HFFc6 (cell line): ENCODE measurements at places on chromosomes 11 and 22. TPM values are rescaled to one million over a fixed set of nuclear protein-coding genes. Genes with fewer than 3 reads are reported as not detected.
A peak's percentile ranks its signal among the peaks of the same experiment; 100 is the strongest.

DNA sequence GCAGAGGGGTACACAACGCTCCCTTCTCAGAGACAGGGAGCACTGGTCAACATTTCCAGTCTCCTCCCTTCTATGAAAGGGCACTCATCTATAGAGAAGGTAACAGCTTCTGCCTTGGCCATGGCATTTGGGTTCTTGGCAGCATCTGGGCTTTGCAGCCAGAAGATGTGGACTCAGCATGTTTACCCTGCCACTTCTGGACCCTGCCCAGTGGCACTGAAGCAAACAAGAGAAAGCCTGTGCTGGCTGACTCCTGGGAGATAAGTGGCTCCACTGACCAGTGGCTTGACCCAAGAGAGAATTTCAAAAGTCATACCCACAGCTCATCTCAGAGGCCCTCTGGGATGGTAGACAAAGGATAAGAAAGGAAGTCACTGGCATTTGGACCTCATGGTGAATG, 8.0 kb downstream of the CSNK2A3 start:
- H3K27me3 ChIP-seq: peaks cover 38% of the 10 kb centered on the region
- no peak for DNase-seq
- no peak overlapping the region for H3K27ac ChIP-seq
- peaks cover 18% of the 10 kb centered on the region for H3K4me1 ChIP-seq

DNA sequence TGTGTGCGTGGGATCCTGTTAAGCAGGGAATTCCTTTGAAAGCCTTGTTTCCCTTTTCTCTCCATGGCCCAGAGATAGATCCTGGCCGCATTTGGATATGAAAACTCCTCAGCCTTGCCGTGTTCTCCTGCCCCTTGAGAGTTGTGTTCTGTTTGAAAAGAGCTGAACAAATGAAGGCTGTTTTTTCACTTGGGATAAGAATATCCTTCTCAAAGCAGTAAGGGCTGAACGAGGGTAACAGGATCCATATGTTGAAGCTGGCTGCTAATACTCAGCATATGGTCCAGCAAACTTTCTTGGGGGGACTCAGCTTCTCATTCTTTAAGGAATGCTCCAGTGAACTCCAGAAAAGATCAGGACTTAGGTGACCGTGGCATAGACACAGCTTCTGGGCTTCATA, 114.5 kb upstream of the TTC12 start:
- no peak overlapping the region for H3K27ac ChIP-seq
- peaks cover 6% of the 10 kb centered on the region for H3K27me3 ChIP-seq
- peaks cover 10% of the 10 kb centered on the region for H3K4me1 ChIP-seq
- H3K36me3 ChIP-seq: no peaks in the 10 kb centered on the region
- no peak for DNase-seq

DNA sequence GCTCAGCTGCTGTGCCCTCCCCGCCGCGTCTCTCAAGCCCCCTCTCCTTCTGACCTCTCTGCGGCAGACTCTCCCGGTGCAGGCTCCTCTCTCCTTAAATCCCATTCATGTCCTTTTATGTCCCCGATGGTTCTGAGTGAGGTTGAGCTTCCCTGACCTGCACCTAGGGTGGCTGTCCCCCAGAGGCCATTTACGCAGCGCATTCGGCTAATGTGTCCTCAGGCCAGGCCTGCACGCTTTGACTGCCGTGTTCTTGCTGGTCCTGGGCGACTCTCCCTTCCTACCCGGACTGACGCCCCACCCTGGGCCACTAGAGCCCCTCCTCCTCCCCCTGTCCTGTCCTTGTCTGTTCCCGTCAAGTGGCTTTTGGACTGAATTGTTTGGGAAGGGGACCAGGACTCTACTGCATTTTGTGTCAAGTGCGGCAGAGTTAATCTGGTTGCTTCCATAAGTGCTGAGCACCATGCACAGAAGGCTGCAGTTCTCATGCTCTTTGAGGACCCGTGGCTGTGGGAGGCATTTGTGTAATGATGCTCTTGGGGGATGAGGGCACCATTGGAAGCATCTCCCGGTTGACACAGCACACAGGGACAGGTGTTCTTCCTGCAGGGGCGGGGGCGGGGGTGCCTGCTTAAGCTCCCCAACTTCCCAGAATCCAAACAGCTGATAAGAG, 37.1 kb downstream of the IGHMBP2 start:
- no peak for DNase-seq
- H3K4me1 ChIP-seq: peaks cover 3% of the 10 kb centered on the region; the same call in 1 of the 2 replicates
- no peak overlapping the region for H3K27ac ChIP-seq
- no peaks in the 10 kb centered on the region for H3K27me3 ChIP-seq
- H3K4me3 ChIP-seq: no peak overlapping the region

GRCh38 chr11:118239509-118240205, 12.5 kb downstream of the MPZL3 start:
- H3K4me3 ChIP-seq: no peak overlapping the region
- no peaks in the 10 kb centered on the region for H3K36me3 ChIP-seq
- no peak for DNase-seq
- no peaks in the 10 kb centered on the region; the same call in 1 of the 2 replicates for H3K4me1 ChIP-seq
- H3K27me3 ChIP-seq: peaks cover 39% of the 10 kb centered on the region

DNA sequence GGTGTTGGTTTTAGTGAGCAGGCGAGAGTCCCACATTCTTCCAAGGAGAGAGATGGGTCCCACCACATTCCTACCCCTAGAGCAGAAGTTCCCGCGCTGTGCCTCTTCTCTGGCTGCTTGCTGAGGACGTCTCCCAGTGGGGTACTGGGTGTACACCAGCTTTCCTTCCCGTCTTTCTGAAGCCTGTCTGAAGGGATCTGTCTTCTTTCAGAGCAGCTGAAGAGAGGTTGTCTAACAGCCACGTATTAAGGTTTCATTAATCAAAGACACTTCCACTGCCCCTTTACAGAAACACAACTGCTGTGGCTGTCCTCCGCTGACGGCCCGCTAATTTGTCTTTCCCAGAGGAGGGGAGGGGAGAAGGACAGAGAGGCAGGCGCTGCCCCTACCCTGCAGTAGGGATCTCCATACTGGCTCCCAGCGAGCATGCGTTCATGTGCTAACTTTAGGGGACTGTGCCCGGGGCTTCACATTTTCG, 56.0 kb downstream of the ZBTB16 start:
- H3K27me3 ChIP-seq: peaks cover 50% of the 10 kb centered on the region
- H3K4me1 ChIP-seq: no peaks in the 10 kb centered on the region
- no peak for DNase-seq
- H3K27ac ChIP-seq: no peak overlapping the region

GRCh38 chr22:41820447-41820846, 12.5 kb upstream of the SREBF2 start:
- H3K36me3 ChIP-seq: peaks cover 5% of the 10 kb centered on the region; the same call in 1 of the 2 replicates
- peaks cover 25% of the 10 kb centered on the region for H3K4me1 ChIP-seq
- no peak overlapping the region for H3K4me3 ChIP-seq
- H3K27me3 ChIP-seq: peaks cover 4% of the 10 kb centered on the region
- 0 out of 2 replicates have a peak overlapping the region, but pooled peaks have one; percentile 14 for H3K27ac ChIP-seq

- peaks cover 5% of the 10 kb centered on the region; the same call in 1 of the 2 replicates for H3K36me3 ChIP-seq
- H3K4me1 ChIP-seq: peaks cover 11% of the 10 kb centered on the region; the same call in 1 of the 2 replicates
- no peak overlapping the region for H3K27ac ChIP-seq
- no peak for DNase-seq
- H3K4me3 ChIP-seq: peak overlapping the region; percentile 79
These were observed 753 bp upstream of the PPARA start for GRCh38 chr22:46149512-46150033.

DNA sequence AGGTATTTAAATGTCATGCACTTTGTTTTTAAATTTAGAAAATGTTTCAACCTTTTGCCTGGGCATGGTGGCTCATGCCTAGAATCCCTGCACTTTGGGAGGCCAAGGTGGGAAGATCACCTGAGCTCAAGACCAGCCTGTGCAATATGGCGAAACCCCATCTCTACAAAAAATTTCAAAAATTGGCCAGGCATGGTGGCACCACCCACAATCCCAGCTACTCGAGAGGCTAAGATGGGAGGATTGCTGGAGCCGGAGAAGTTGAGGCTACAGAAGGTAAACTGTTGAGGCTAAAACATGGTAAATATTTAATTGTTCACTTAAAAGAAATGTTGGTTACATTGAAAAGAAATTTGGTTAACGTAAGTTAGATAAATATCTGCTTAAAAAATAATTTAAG, 108.4 kb upstream of the IGLL5 start:
- no peaks in the 10 kb centered on the region for H3K36me3 ChIP-seq
- H3K4me3 ChIP-seq: no peak overlapping the region
- peaks cover 8% of the 10 kb centered on the region for H3K27me3 ChIP-seq
- H3K4me1 ChIP-seq: no peaks in the 10 kb centered on the region
- no peak for DNase-seq
- no peak overlapping the region for H3K27ac ChIP-seq

- peaks cover 36% of the 10 kb centered on the region for H3K36me3 ChIP-seq
- no peak for DNase-seq
- H3K4me1 ChIP-seq: no peaks in the 10 kb centered on the region
- no peak overlapping the region for H3K27ac ChIP-seq
These were observed 36.5 kb downstream of the CTTN start for GRCh38 chr11:70434813-70435278.

- no peak overlapping the region for H3K27ac ChIP-seq
- H3K4me3 ChIP-seq: no peak overlapping the region
- H3K36me3 ChIP-seq: no peaks in the 10 kb centered on the region
These were observed 86.9 kb downstream of the INSC start for GRCh38 chr11:15201586-15201985.

DNA sequence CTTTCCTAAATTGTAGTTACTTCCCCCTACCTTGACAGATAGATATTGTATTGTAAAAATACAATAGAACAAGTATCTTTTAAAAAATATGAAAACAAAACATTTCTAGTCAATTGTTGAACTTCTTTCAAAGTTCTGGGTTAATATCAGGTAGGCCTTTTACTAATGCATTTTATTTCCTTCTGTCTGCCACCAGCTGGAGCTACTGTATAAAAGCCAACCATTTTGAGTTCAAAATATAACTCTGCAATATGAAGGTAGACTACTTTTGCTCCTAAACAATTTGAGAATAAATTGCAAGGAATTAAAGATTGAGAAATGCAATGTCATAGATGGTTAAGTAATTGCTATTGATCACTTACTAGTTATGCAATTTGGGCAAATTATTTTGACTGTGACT, 22.1 kb upstream of the LIN7C start:
- DNase-seq: no peak
- no peak overlapping the region for H3K4me3 ChIP-seq
- no peak overlapping the region for H3K27ac ChIP-seq
- H3K36me3 ChIP-seq: no peaks in the 10 kb centered on the region
- H3K27me3 ChIP-seq: 0 out of 2 replicates have a peak, but pooled peaks cover 2% of the 10 kb centered on the region
- H3K4me1 ChIP-seq: peaks cover 16% of the 10 kb centered on the region

DNA sequence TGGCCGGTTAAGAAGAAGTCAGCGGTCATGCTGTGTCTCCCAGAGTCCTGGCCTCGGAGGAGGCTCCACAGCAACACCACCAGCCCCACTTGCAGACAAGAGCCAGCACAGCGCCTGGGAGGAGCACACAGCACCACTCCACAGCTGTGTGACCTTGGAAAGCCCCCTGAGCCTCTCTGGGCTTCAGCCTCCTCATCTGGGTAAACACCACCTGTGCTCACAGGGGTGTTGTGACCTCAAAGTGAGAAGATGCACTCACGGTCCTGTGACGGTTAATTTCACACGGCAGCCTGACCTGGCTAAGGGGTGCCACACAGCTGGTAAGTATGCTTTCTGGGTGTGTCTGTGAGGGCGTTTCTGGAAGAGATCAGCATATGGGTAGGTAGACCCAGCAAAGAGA, 54.7 kb downstream of the PHF21B start:
- H3K4me1 ChIP-seq: no peaks in the 10 kb centered on the region
- no peak overlapping the region for H3K4me3 ChIP-seq
- H3K36me3 ChIP-seq: no peaks in the 10 kb centered on the region
- H3K27ac ChIP-seq: no peak overlapping the region

The CNIH2 gene
- total RNA-seq: 1.4 to 2.1 TPM (median 2.1 TPM) in 3 replicates

The PIWIL4 gene
- 0.12 to 0.39 TPM in 2 of 3 replicates, not detected in the other for total RNA-seq

The KCNJ11 gene
- not detected in 3 replicates for total RNA-seq

The CSF2RB gene
- 0.55 and 2.6 TPM in 2 replicates for total RNA-seq

The PKNOX2 gene
- not detected in 2 replicates for total RNA-seq

The TMEM45B gene
- total RNA-seq: not detected in 3 replicates

The DRD4 gene
- total RNA-seq: 0.13 to 0.45 TPM (median 0.27 TPM) in 3 replicates

The SLC17A6 gene
- not detected in 3 replicates for total RNA-seq

The PAMR1 gene
- total RNA-seq: 135 to 195 TPM (median 151 TPM) in 3 replicates

The PRAME gene
- total RNA-seq: not detected in 2 replicates
